ENCODE measurements at places on chromosomes 1 and 21.

GRCh38 chr1:76640092-76640491 is 227.2 kb upstream of the ST6GALNAC5 start:
- DNase-seq: no peak

DNA sequence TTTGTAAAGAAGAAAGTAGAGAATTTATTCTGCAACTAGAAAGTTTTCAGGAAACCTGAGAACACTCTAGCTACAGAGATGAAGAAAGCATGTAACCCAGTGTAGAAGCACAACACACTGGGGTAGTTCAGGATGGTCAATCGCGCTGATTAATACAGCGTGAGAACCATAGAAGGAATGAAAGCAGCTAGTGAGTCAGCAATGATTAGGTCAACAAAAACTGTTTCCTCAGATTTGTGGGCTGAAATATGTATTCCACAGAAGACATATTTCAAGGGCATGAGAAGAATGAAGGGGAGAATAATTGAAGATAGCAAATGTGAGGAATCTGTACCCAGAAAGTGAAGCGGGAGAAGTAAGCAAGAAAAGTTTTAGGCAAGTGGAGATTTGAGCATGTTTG is 97.8 kb upstream of the ADGRL2 start:
- DNase-seq: no peak

GRCh38 chr1:220527279-220527907 is 543 bp upstream of the MARK1 start:
- DNase-seq: peak; percentile 28

DNA sequence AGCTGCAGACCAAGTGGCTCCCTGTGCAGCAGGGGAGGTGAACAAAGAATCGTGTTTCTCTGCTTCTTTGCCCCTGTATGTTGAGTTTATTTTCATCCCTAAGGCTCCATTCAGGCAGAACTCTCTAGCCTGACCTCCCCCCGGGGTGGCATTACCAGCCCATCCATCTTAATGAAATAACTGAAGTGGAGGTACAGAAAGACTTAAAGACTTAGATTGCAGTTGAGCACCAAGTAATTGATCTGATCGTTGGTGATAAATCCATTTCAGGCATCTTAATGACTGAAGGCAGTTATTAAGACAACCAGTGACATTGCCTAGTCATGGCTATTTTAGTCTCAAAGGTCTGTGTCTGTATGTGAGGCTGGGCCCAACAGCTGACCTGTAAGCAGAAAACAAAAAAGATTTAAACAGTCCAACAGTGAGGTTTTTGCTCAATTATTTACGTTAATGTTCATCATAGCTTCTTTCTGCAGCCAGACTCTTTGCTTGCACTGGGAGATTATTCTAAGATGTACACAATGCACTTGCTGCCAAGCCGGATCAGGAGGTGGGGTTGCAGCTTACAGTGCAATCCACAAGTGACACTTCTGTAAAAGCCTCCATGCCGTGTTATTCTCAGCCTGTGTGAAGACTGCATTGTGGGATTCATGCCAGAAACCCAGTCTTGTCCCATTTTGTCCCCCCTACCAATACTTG is 363.0 kb upstream of the DUSP10 start:
- DNase-seq: no peak

Data from stimulated activated CD8-positive, alpha-beta memory T cell treated with anti-CD3 and anti-CD28 coated beads, Interleukin-4, amount 100 ng/mL, for 48 hours (primary cell).